Large intestine (tissue), 12 donors: ENCODE measurements at places on chromosomes 5 and 9. TPM values are rescaled to one million over a fixed set of nuclear protein-coding genes. Genes with fewer than 3 reads are reported as not detected.
A peak's percentile ranks its signal among the peaks of the same experiment; 100 is the strongest.

GRCh38 chr5:158198636-158199035 lies 339.7 kb upstream of the CLINT1 start:
- no peak for DNase-seq

GRCh38 chr5:8471581-8471980 lies 602.6 kb downstream of the MTRR start:
- no peak for DNase-seq

DNA sequence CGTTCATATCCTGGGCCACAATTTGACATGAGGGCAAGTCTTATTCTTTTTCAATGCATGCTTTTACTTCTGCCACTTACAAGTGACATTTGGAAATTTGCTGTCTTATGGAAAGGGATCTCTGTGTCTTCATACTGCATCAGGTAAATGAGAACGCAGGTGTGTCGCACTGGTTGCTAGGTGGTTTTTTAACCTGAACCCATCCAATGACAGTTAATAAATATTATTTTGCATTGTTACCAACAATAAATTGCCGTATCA lies 1.1 kb downstream of the ADAMTS16 start:
- no peak for DNase-seq

GRCh38 chr5:158722940-158723339 lies 376.8 kb downstream of the EBF1 start:
- no peak for DNase-seq

- DNase-seq = no peak
Measured at GRCh38 chr5:102826629-102827028, 71.5 kb downstream of the PAM start.

GRCh38 chr5:134139891-134140469 lies 25.5 kb downstream of the TCF7 start:
- DNase-seq = no peak

GRCh38 chr5:78768781-78769380 lies 120.3 kb upstream of the LHFPL2 start:
- no peak for DNase-seq

GRCh38 chr5:76386360-76386759 lies 16.7 kb upstream of the IQGAP2 start:
- no peak for DNase-seq

- DNase-seq = no peak
Measured at GRCh38 chr5:98309785-98310598, 463.5 kb upstream of the RGMB start.

The BTNL8 gene
- 135 TPM for polyA plus RNA-seq

DNA sequence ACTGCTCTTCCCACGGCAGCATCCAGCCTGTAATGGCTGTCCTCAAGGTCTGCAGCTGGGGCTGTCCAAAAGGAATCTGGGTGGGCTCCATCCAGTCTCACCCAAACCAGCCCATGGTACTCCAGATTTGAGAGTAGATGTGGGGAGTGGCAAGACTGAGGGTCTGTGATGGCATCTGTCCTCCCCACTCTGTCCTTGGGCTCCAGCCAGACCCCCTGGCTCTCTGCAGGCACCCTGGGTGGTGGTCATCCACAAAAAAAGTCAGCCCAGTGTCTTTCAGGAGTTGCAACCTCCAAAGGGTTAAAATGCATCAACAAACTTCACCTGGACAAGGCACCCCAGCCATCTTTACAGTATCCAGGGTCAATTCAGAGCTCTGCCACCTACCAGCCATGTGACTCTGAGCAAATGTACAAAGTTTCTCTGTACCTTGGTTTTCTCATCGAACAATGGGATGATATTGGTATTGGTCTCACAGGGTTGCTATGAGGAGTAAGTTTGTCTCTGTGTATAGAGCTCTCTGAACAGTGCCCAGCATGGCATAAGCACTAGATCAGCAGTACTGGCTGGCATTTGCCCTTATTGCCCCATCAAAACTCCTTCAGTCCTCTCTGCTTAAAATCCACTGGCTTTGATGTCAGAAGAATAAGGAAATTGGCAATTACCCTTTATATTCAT lies 7.3 kb upstream of the S1PR3 start:
- DNase-seq = no peak

The HACD4 gene
- polyA plus RNA-seq = 4.8 TPM

GRCh38 chr9:3397766-3398165 lies 128.0 kb downstream of the RFX3 start:
- DNase-seq = no peak

The SLC25A2 gene
- polyA plus RNA-seq = 0.04 TPM

- DNase-seq = peak; percentile 1
Measured at GRCh38 chr5:40937075-40937474, 27.8 kb downstream of the C7 start.

DNA sequence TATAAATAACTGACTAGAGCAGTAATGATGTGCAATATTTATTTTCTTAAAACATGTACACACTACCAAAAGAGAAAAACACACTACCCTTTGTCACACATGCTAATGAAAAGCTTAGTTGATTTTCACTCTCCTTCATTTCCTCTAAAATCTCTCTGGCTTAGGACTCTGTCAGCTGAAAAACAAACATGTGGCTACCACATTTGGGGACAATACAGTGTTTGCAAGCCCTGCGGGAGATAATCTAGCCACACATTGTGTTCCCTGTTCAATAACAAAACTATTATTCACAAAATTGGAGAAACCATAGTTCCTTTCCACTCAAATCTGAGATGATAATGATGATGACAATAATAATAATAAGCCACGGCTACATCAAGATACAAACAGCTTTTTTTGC lies 3.5 kb upstream of the LOX start:
- no peak for DNase-seq

GRCh38 chr9:89917861-89918260 lies 313.0 kb downstream of the GADD45G start:
- no peak for DNase-seq

DNA sequence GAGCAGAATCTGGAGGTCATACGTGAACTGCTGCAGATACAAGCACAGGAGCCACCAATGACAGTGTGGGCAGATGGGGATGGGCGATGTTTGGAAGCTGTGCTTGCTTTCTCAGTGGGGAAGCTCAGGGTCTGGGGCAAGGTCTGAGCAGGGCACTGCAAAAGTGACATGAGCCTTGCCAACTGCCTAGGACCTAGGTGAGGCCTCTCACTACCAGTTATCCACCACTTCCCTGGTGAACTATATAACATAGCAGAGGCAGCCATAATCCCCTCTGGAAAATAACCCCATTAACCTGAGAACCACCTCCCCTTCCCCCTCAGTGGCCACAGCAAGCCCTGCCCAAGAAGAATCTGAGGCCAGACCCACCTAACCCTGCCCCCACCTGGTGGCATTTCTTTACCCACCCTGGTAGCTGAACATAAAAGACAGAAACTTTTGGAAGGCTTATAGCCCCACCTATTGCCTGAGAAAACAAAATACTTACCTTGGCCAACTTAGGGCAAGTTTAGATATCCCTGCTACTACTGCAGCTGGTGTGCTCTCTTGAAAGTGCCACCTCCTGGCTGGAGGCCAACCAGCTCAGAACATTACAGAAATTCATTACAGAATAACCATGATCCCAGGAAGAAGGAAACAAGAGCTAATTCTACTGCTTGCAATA lies 18.8 kb upstream of the SPEF2 start:
- DNase-seq = no peak

The AK8 gene
- polyA plus RNA-seq = 2.6 TPM

GRCh38 chr5:159972538-159973362 lies 36.2 kb upstream of the TTC1 start:
- DNase-seq = no peak

DNA sequence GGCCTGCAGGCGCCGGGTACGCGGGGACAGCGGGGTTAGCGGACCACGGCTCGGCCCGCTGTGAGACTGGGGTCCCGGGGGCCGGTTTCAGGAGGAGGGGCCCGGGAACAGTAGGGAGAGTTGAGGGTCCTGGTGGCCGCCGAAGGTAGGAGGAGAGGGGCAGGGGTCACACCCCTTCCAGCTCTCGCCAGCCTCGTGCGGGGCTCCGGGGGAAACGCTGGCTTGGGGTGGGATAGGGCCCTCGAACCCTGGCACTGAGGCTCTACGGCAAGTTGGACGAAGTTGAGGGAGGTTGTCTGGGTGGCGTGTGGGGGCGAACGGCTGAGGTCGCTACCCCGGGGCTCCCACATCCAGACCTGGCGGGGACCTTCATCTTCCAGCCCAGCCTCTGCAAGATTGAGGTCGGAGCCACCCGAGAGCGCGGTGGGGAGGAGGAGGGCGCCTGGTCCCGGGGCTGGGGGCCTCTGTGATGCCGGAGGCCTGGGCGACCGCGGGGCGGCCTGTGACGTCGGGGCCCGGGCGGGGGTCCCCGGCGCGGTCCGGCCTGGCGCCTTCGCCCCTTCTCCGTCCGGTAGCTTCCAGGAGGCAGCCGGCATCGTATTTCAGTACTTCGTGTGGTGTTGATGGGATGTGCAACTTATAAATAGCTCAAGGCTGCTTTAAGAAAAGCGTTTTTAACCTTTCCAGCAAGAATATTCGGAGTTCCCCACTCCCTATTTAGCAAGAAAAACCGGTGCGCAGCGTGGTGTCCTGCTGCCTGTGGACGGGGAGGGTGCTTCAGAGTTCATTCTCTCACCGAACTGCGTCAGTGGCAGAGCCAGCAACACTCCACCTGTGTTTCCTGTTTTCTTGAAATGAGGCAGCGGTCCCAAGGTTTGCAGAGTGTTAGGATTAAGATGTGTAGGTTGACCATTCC lies 902 bp downstream of the HABP4 start:
- DNase-seq = no peak

The ARL14EPL gene
- not detected for polyA plus RNA-seq

The CDX1 gene
- 196 TPM for polyA plus RNA-seq

DNA sequence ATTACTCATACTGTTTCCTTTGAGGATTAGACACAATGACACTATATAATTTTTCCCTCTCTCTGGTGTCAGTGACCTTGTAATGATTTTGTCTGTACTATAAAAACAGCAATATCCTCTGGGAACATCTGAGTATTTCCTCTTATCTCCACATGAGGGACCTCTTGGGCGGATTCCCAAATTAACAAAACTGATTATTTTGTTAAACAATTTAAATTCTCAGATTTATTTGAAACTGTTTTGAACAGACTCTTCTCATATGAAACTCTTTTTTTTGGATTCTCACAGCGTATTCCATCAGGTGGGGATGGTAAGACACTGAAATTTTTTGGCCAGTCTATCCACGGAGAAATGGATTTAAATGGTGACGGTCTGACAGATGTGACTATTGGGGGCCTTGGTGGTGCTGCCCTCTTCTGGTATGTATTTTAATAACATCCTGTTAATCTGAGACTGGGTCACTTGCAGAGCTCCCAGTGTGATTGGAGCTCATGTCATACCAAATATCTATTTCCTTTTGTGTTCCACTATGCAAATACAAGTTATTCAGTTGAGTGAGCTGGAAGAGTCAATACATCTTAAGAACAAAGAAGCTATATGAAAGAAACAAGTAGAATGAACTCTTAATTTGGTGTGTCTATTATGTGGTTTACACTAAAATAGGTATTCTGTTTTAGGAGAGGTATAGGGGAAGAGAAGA lies 73.8 kb upstream of the ITGA2 start:
- DNase-seq = peak; percentile 34

- no peak for DNase-seq
Measured at GRCh38 chr9:75181750-75182149, 93.4 kb downstream of the OSTF1 start.

DNA sequence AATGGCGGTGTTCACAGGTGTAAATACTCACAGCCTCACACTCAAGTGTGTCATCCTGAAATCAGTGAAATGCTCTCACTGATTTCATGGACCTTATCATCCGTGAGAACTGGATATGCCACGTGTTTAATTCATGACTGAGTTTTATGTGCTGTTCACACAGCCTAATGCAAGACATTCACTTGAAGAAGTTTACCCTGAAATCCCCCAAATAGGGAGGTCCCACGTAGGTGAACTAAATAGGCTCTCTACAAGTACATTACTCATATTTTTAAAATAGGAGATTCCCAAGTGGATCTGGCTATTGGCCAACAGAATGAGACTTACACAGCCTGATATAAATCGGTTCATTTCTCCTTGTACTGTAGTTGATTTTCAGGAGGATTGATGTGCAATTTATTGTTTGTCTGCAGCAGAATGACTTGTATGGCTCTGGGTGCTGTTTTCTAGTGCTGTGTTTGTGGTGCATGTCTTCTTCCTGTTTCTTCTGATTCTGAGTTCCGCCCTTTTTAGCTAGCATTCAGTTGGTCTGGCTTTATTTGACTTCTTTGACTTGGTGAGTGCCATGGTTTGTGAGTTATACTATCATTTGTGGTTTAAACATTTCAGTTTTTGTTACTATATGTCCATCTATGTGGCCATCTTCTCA lies 25.1 kb downstream of the TRIO start:
- no peak for DNase-seq

DNA sequence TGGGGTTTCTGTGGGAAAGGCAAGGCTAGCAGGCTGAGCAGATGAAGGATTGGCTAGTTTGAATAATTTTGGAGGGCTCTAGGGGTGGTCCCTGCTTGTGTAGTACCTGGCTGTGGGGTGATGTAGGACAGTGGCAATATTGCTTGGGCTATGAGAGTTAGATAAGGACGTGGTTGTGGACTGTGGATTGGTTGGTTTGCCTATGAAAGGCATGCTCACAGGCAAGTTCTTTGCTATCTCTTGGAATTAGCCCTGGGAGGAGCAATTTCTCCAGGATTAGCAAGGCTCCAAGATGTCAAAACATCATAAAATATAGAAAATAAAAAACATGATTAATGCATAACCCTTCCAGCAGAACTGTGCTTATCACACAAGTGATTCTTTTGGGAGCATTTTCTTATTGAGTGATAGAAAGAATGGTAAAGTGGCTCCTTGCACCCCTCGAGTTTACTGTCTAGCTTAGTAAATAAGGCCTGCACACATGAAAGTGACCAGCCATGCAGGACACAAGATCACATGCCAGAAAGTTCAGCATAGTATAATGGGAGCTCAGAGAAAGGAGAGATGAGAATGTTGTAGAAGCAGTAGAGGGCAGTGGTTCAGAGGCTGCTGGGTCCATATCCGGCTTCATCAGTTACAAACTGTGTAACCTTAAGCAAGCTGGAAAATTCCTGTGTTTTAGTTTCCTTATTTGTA lies 13.8 kb downstream of the AOPEP start:
- DNase-seq = peak; percentile 45

GRCh38 chr5:103617090-103617489 lies 54.5 kb upstream of the NUDT12 start:
- DNase-seq = no peak

The WWC1 gene
- polyA plus RNA-seq = 28.6 TPM

The PTGES gene
- polyA plus RNA-seq = 4.9 TPM

- no peak for DNase-seq
Measured at GRCh38 chr9:91130796-91131318, 230.9 kb downstream of the AUH start.

DNA sequence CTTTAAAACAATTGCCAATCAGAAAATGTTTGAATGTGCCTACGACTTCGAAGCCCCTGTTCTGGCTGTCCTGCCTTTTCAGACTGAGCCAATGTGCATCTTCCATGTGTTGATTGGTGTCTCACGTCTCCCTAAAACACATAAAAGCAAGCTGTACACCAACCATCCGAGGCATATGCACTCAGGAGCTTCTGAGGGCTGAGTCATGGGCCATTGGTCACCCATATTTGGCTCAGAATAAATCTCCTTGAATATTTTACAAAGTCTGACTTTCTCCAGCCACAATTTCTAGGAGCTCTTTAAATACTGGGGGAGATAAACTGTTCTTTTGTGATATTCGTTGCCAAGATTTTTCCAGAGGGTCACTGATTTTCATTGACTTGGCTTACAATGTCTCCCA lies 53.9 kb downstream of the C9orf57 start:
- no peak for DNase-seq
